Activated naive CD4-positive, alpha-beta T cell treated with anti-CD3 and anti-CD28 coated beads for 36 hours (primary cell): ENCODE measurements at places on chromosomes 11 and 22. TPM values are rescaled to one million over a fixed set of nuclear protein-coding genes. Genes with fewer than 3 reads are reported as not detected.

SCN3B gene
- total RNA-seq: not detected

YPEL4 gene
- total RNA-seq: 0.17 TPM

DNA sequence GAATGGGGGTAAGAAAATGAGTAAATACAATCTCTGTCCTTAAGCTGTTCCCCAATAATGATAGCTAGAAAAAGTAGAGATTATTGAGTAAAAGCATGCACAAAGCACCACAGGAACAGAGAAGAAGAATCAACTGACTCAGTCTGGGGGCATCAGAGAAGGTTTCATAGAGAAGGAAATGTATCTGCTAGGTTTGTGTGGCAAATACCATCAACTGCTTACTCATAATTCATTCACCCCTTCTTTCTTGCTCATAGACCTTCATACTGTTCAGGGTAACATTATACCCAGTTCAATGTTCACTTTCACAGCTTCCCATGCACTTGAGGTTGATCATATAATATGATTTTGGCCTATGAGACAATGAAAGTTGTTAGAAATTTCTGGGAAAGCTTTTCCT is 85.2 kb upstream of the SCUBE2 start:
- H3K4me1 ChIP-seq: peaks cover 5% of the 10 kb centered on the region
- no peaks in the 10 kb centered on the region for H3K27me3 ChIP-seq
- H3K36me3 ChIP-seq: peaks cover 40% of the 10 kb centered on the region

DNA sequence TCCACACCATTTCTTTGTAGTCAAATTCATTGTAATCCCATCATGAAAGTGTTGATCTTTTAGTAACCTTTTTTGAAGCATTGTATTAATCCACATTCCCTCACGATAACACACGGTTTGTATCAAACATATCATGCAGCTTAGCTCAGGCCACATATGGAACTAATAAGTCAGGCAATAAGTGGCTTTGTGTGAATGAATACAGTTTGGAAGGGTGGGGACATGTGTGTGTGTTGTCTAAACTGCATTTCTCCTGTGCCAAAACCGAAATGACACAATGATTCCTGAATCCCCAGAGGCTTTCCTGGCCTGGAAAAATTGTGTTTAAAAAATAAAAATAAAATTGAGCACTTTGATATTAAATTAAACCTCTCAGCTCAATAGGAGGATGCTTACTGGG is 98.3 kb downstream of the WNT11 start:
- H3K4me3 ChIP-seq: no peak overlapping the region
- DNase-seq: no peak
- no peak overlapping the region for H3K27ac ChIP-seq

DNA sequence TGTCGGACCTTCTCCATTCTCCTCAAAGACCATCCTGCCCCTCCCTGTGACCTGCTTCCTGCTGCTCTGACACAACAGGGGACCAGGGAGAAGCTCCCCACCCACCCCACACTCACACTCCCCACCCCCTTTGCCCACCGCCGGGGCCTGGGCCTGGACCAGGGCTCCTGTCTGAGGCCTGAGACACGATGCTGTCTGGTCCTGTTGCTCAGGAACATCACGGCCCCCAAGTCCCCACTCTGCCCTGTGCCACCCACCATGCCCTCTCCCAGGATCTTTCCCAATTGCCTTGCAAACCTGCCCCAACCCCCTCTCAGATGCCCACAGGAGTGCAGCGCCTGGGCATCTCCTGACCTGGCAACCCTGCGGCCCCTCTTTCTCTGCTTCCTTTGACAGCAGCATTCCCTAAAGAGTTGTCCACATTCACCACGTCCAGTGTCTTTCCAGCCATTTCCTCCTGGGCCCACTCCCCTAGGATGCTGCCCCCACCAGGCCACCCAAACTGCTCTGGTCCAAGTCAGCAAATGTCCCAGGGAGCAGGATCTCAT is 10.8 kb downstream of the CSF2RB start:
- H3K36me3 ChIP-seq: no peaks in the 10 kb centered on the region
- DNase-seq: no peak
- peaks cover 15% of the 10 kb centered on the region for H3K27me3 ChIP-seq
- peaks cover 4% of the 10 kb centered on the region for H3K4me1 ChIP-seq

DNA sequence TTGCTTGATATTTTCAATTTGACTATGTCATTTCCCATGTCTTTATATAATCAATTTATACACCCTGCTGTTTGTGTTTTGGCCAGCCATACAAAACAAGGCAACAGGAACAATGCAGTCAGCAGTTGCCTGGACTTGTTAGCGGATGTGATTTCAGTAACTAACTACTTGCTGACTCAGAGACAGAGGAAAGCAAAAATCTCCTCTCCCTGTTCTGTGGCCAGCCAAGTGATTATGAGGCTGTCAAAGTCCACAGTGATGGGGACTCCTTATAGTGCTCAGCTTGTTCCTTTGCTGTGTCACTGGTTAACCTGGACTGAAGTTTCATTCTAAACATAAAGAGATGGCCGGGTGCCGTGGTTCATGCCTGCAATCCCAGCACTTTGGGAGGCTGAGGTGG is 32.6 kb upstream of the APLP2 start:
- H3K27ac ChIP-seq: no peak overlapping the region
- H3K27me3 ChIP-seq: peaks cover 3% of the 10 kb centered on the region
- no peaks in the 10 kb centered on the region for H3K36me3 ChIP-seq
- H3K4me3 ChIP-seq: no peak overlapping the region
- H3K4me1 ChIP-seq: no peaks in the 10 kb centered on the region
- no peak for DNase-seq

GRCh38 chr22:37985751-37986281 is 1.5 kb upstream of the SOX10 start:
- H3K36me3 ChIP-seq: peaks cover 2% of the 10 kb centered on the region
- H3K27me3 ChIP-seq: no peaks in the 10 kb centered on the region
- no peak overlapping the region for H3K4me3 ChIP-seq
- no peak overlapping the region for H3K27ac ChIP-seq
- DNase-seq: no peak

DNA sequence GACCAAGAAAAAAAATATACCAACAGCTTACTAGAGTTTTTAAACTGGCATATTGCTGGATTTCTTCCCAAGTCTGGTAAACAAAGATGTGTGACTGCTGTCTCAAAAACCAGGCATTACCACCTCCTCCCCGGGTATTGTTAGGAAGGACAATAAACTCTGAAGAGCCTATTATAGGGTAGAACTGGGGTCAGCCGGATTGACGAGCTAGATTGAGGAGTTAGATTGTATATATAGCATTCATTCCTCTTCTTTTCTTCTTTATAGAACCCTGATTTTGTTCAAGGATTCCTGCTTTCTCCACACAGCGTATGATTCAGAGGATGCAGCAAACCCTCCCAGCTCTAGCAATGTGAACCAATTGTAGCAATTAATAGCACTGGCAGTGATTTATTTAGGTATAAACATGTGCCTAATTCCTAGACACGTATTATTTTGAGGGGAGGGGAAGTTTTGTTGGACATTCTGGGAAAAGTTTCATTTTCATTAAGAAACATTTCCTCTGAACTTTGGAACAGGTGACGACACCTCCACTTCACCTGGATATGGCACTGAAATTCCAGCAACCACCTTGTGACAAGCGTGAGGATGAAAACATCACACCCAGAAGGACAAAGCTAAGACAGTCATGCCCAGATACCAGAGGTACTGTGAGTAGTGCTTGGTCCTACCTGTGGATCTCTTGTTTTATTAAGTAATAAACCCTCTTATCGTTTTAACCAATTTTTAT is 679.4 kb upstream of the KIRREL3 start:
- DNase-seq: no peak
- no peaks in the 10 kb centered on the region for H3K36me3 ChIP-seq
- no peak overlapping the region for H3K4me3 ChIP-seq
- no peaks in the 10 kb centered on the region for H3K4me1 ChIP-seq

- no peaks in the 10 kb centered on the region for H3K36me3 ChIP-seq
- H3K4me3 ChIP-seq: no peak overlapping the region
- H3K27me3 ChIP-seq: no peaks in the 10 kb centered on the region
- peaks cover 29% of the 10 kb centered on the region for H3K4me1 ChIP-seq
These were observed 44.8 kb downstream of the MMP20 start for GRCh38 chr11:102580185-102580951.
